Activated CD4-positive, alpha-beta T cell treated with anti-CD3 and anti-CD28 coated beads, Interleukin-2, amount 50 U/mL, for 4 hours (primary cell): ENCODE measurements at places on chromosomes 3 and 15.

DNA sequence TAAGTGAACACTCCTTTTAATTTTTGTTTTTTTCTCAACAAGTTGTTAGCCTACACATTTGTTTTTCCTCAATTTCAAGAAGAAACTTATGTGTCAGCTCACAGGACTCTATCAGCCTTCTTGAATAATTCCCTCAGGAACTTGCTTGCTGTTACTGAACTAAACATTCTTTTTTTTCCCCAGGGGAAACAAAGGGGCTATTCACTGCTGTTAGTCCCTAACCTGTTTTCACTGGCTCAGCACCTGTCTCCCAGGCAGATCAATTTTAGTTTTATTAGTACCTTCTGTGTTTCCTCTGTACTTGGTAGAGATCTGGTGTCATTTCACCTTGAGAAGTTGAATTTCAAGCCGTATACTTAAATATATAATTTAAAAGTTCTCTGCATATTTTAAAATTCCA lies 644.6 kb downstream of the CADM2 start:
- no peak for DNase-seq

GRCh38 chr3:136749091-136749490 lies 3.1 kb downstream of the STAG1 start:
- DNase-seq, result no peak

GRCh38 chr3:114928989-114929640 lies 218.0 kb downstream of the ZBTB20 start:
- no peak for DNase-seq

DNA sequence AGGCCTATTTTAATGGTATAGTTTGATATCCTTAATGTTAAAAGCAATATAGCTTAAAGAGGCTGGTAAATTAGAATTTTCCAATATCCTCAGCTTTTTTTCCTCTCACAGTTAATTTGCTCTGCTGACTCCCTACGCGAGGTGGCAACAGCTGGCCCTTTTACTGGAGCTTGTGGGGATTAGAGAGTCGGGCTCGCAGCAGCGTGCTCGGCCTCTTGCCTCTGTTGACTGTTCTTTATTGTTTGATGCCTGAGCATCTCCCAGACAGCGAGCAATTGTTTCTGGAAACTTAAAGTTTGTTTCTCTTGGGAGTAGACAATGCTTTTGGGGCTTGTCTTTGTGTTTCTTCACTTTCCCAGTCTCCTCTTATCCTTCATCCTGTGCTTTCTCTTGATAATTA lies 80.8 kb downstream of the OPA1 start:
- no peak for DNase-seq

DNA sequence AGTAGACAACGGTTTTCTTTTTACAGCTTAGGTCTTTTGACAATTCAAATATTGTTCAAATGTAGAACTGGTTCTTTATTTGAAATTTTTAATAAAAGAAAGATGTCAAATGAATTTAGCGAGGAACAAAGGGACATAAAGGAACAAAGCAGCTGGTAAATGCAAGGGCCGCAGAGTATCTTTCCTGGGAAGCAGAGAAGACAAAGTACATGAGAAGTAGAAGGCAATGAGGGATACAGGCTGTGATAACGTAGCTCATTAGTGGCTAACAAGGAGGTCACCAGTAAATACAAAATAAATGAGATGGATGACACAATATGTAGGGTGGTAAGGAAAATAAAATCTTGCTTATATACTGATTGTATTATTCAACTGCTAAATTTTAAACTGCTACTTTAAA lies 762.8 kb downstream of the VGLL3 start:
- no peak for DNase-seq

- DNase-seq, result no peak
Measured at GRCh38 chr3:78580681-78581080, 1187.1 kb downstream of the ROBO1 start.
